Endothelial cell (in vitro differentiated cells): ENCODE measurements at places on chromosomes 6 and 20.

DNA sequence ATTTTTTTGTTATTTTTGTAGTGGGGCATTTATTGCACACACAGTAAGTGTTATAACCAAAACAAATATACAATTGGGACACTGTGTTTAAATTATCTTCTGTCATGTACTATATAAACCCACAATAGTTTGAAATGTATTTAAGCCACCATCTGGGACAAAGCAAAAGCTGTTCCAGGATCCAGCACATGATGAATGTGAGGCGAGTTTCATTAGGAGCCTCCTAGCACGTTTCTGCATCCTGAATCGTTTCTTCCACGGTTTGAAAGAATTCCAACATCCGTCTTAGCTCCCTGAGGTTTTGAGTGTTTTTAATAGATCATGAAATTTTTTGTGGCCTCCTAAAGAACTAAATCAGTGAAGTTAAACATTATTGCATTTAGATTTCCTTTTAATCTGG lies 65.8 kb downstream of the EYA4 start:
- no peak for DNase-seq

GRCh38 chr6:34517461-34517881 lies 38.7 kb downstream of the SPDEF start:
- no peak for DNase-seq

DNA sequence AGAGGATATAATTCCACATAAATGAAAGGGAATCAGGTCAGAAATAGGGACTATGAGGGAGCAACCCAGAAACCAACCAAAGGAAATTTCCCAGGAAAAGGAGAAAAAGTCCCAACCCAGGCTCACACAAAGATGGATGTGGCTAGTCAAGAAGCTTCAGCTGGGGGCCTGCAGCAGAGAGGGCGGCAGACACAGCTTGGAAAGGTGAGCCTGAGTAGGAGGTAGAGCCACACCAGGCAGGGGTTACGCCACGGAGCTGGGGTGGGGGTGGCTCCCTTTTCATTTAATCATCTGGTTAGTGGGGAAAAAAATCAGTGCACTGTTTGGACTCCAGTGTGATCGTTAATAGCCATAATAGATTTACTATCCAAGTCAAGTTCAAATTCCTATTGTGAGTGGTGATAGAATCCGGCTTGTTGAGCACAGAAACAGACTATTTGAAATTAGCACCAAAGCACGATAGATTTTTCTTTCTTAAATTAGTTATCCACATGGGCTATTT lies 220.6 kb downstream of the TPBG start:
- no peak for DNase-seq

DNA sequence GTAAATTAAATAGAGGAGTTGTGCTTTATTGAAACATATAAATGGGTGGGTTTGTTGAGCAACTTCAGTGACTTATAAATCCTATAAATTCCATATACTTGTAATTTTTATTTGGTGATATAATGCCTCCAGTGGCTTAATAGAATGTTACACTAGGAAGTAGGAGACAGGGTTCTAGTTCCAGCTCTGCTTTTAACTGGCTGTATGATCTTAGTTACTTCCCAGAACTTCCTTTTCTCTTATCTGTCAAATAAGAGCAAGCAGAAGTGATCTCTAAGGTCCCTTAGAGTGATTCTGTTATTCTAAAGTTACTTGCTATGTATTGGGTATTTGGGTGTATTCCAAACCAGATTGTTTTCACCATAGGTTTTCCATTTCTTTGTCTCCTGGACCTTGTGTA lies 10.2 kb downstream of the ZSCAN23 start:
- no peak for DNase-seq

GRCh38 chr20:51335329-51335841 lies 207.1 kb downstream of the NFATC2 start:
- DNase-seq: no peak

DNA sequence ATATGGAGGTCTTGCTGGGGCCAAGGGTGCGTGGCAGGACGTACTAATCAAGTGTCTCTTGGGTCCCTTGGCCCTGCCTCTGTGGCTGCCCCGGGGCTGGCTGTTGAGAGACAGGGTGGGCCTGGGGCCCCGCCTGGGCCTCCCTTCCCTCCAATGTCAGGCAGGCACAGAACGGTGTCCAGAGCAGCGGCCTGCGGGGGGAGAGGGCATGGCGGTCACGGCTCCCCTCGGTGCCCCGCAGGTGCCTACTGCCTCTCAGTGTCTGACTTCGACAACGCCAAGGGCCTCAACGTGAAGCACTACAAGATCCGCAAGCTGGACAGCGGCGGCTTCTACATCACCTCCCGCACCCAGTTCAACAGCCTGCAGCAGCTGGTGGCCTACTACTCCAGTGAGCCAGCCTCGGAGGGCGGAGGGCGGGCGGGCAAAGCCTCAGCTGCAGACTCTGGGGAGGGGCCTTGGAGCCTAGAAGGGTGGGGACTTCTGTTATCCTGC lies 50.0 kb downstream of the SRC start:
- peak; percentile 50 for DNase-seq

DNA sequence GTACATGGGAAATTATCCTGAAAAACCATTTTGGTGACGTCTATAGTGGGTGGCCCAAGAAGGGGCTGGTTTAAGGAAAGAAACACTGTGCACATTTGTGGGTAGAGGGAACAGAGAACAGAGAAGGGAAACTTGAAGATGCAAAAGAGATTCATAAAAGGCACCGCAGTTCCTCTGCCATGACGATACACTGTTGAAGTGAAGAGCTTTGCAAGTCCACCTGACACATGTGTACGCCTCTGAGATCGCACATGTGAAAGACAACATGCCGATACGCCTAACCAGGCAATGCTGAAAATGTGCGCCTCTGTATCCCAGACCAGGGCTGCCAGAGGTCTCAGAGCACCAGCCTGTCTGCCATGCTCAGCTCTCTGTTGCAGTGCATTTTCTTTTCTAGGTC lies 180.9 kb downstream of the KIF16B start:
- no peak for DNase-seq
